Endothelial cell (in vitro differentiated cells): ENCODE measurements at places on chromosomes 11 and 22.

DNA sequence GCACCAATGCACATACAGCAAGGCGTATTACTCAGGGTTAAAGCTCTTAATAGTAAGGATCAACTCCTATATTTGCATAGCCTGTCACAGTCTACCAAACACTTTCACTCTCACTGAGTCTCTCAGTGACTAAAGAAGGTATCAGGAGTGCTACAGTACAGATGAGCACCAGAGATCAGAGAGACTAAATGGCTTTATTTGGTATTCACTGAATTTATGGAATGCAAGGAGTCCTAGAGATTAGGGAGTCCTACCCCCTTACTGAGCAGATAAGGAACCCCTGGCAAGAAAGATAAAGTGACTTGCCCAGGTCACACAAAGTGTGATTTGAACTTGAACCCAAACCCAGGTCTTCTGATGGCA, 396.4 kb upstream of the CCDC90B start:
- DNase-seq = no peak

GRCh38 chr22:50148991-50149721, 21.4 kb upstream of the PANX2 start:
- DNase-seq = peak; percentile 67

DNA sequence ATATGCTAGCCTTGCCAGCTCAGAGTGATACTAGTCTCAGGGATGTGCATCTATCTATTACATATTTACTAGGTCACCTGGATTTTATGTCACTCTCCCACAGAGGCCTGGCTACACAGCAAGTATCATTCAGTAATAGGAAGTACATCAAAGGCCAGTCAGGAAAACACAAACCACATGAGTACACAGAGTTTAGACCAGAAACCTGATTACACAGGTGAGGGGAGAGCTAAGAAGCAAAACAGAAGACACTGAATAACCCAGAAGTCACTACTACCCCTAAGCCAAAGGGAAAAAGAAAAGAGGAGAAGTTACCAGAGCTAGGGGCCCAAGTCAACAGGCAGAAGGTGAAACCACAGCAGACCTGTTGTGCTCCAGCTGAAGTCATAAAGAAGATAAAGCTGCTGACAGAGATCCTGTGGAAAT, 13.3 kb downstream of the LPXN start:
- no peak for DNase-seq

GRCh38 chr11:118353084-118353710, 6.2 kb upstream of the UBE4A start:
- DNase-seq = no peak

GRCh38 chr11:44537679-44538078, 27.8 kb upstream of the CD82 start:
- DNase-seq = no peak

- no peak for DNase-seq
These were observed 30.5 kb downstream of the LMO2 start for GRCh38 chr11:33861386-33861785.

DNA sequence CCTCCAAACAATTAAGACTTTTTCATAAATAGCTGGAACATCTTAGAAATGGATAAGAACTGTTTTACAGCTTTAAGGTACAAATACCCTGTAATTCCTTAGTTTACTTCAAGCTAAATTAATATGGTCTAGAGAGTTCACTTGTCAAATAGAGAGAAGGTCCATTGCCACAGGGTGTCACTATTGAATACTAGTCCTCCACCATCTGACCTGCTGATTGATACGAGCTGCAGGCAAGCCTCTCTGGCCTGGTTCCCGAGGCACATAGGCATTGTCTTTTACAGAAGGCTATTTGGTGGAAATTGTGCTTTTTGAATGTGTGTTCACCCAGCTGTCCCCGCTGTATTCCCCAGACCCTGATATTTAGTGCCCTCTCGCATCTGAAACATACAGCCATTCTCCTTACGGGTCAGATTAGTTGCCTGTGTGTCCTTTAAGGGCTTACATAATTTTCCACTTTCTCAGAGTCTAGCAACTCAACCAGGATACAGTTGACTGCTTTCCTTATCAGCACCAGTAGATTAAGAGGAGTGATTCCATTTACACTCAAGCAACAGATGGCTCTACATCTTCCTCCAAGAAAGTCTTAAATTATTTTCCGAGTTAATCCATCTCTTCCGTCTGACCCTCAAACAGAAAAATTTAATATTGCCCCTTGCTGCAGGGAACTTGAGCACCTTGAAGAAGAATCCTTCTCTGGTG, 788.8 kb upstream of the FAT3 start:
- DNase-seq = no peak

DNA sequence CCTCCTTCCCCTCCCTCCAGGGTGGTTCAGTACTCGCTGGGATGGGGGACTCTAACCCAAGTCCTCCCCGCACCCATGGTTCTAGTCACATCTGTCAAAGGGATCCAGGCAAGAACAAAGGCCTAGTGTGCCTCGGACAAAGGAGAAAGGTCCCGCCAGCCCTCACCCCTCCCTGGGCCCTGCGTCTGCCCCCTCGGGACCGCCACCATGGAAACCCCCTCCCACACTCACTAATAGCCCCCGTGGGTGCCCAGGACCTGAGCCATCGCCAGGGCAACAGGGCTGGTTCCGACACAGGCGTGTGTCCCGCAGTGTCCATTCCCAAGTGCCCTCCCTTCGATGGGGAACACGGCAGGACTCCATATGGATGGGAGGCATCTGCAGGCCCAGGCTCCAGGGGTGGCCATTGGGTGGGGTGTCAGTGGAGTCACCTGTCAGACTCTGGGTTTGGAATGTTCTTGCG, 5.1 kb upstream of the CARNS1 start:
- DNase-seq = no peak

- DNase-seq = no peak
These were observed 76.0 kb upstream of the WNT7B start for GRCh38 chr22:46052801-46053562.

GRCh38 chr11:45270946-45271716, 15.0 kb downstream of the SYT13 start:
- DNase-seq = no peak

- no peak for DNase-seq
These were observed 322.0 kb downstream of the CTTN start for GRCh38 chr11:70720281-70720680.

- no peak for DNase-seq
These were observed 5.4 kb downstream of the PAX6 start for GRCh38 chr11:31805629-31806185.

- DNase-seq = no peak
These were observed 121.7 kb upstream of the CRYBB3 start for GRCh38 chr22:25077964-25078363.

DNA sequence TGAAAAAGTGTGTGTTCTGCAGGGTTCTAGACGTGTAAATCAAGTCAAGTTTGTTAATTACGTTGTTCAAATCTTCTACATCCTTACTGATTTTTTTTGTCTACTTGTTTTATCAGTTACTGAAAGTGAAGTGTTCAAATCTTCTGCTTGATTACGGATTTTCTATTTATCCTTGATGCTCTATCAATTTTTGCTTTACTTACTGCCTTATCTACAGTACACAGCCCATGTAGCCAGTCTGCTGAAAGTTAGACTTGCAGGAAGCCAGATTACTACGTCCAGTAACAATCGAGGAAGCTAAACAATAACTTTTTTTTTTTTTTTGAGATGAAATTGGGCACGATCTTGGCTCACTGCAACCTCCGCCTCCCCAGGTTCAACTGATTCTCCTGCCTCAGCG, 15.6 kb upstream of the C11orf24 start:
- DNase-seq = no peak

DNA sequence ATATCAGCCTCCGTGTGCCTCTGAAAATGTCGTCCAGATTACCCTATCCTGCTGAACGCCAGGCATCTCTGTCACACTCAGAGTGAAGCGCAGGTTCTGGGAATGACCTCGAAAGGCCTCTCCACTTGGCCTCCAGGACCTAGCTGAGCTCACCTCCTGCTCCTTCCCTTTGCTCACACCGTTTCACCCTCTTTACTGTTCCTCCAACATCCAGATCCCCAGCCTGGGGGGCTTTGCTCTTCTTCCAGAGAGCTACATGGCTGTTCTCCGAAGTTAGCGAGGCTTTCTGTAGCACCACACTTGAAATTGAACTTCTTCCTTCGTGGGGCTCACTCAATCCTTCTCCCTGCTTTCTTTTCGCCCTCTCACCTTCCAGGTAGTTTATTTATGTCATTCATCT, 27.9 kb downstream of the GLB1L2 start:
- DNase-seq = no peak

GRCh38 chr22:50317178-50317577, 9.6 kb downstream of the DENND6B start:
- DNase-seq = no peak

DNA sequence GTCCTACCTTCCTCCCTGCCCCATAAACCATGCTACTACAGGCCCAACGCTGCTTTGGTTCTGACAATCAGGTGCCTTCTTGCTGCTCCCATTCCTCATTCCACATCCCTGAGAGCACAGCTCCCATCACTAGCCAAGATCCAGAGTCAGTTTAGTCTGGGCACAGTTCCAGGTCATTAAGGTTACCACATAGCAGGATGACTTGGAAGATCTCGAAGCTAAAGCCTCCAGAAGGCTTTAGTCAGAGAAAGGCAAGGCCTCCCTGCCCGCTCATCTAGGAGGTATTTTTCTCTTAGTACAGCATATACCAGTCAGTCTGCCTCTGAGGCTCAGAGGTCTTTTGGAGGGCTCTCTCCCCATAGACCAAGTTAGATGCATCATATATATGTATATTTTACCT, 30.3 kb downstream of the TRIM66 start:
- no peak for DNase-seq

GRCh38 chr11:116771935-116772334, 852 bp downstream of the BUD13 start:
- no peak for DNase-seq

DNA sequence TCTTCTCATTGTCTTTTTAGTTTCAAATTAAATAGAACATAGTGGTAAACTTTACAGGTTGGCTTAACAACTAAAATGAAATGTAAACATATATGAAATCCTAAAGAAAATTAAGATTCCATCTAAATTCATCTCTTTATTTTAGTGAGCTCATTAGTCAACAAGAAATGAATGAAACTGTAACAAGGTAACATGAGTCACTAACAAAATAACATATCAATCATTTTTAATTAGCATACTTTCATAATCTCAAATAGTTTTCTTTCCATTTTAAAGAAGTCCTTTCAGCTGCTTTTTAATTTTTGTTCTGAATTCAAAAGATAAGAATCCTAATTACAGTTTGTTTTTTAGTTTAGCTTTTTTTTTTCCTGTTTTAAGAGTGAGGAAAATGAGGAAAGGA, 688.6 kb upstream of the TENM4 start:
- DNase-seq = no peak

GRCh38 chr22:47779474-47779873, 1017.0 kb downstream of the TBC1D22A start:
- no peak for DNase-seq

- DNase-seq = no peak
These were observed 164.7 kb upstream of the GUCY1A2 start for GRCh38 chr11:107182978-107183377.

DNA sequence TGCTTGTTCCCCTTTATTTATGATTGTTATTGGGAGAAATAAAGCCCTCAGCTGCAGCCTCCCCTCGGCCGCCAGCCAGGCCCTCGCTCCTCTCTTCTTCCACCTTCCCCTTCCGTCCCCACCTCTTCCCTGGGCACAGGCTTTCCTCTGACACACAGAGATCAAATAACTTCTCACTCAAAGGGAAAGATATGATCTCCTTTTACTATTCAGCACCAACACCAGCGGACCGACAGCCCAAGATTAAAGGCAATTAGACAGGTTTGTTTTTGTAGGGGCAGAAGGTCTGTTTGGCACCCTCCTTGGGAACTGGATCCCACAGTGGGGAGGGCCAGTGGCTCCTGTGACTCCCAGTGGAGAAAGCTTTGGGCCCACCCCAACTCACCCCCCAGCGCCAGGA, 23.0 kb downstream of the NECTIN1 start:
- no peak for DNase-seq

- DNase-seq = no peak
These were observed 12.5 kb downstream of the CCDC34 start for GRCh38 chr11:27350511-27350910.

GRCh38 chr11:61254403-61255025, 13.5 kb downstream of the PGA5 start:
- peak; percentile 77 for DNase-seq

GRCh38 chr11:31847761-31848160, 36.6 kb upstream of the PAX6 start:
- no peak for DNase-seq

DNA sequence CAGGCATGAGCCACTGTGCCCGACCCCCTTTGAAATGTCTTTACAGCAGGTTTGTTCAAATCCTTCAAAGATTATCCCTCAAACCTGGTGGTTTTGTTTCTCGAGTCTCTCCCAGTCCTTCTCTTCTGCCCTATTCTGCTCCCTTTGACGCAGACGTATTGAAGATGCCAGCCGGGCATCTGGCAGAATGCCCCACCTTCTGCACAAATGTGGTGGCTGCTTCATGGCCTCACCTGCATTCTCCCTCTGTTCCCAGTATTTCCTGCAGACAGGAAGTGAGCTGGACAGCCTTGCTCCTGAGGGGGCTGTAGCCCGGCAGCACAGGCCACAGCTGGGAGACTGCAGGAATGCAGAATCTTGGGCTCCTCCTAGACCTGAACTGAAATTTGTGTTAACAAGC, 4.8 kb upstream of the NAP1L4 start:
- DNase-seq = no peak
